ENCODE measurements at places on chromosomes 7 and 10. TPM values are rescaled to one million over a fixed set of nuclear protein-coding genes. Genes with fewer than 3 reads are reported as not detected.

- no peak for DNase-seq
Observed at GRCh38 chr7:74012842-74013249, 15.1 kb upstream of the ELN start.

DNA sequence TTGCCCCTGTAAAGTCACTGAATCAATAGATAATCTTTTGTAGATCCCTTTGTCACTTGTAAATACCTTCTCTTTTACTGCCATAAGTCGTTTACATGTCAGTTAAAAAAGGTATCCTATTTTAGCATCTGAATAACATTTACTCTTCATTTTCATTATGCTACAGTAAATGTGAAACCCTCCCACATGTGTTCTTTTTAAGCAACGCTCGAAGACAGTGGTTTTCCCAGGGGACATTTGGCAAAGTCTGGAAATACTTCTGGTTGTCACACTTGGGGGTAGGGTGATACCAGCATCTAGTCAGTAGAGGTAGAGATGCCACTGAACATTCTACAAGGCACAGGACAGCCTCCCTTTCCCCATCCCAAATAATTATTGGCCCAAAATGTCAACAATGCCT, 23.7 kb downstream of the ATAD1 start:
- DNase-seq: no peak

GRCh38 chr7:45704683-45705016, 130.5 kb downstream of the ADCY1 start:
- DNase-seq: no peak

- no peak for DNase-seq
Observed at GRCh38 chr7:27303026-27303425, 60.4 kb downstream of the EVX1 start.

DNA sequence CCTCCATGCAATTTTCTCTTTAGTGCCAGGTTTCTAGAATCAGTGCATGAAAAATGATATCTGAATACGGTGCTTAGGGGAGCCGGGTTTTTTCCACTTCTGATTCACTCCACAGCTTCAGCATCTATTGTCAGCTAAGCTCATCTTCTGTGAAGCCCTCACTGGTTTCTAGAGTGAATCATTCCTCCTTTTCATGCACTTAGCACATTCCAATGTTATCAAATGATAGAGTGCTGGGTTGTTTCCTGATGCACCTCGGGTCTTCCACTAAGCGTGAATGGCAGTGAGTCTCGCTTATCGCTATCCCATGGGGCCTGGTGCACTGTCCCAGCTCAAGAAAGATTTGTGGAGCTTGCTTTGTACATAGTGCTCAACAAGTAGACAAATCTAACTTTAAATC, 170.9 kb upstream of the RHEB start:
- no peak for DNase-seq

DNA sequence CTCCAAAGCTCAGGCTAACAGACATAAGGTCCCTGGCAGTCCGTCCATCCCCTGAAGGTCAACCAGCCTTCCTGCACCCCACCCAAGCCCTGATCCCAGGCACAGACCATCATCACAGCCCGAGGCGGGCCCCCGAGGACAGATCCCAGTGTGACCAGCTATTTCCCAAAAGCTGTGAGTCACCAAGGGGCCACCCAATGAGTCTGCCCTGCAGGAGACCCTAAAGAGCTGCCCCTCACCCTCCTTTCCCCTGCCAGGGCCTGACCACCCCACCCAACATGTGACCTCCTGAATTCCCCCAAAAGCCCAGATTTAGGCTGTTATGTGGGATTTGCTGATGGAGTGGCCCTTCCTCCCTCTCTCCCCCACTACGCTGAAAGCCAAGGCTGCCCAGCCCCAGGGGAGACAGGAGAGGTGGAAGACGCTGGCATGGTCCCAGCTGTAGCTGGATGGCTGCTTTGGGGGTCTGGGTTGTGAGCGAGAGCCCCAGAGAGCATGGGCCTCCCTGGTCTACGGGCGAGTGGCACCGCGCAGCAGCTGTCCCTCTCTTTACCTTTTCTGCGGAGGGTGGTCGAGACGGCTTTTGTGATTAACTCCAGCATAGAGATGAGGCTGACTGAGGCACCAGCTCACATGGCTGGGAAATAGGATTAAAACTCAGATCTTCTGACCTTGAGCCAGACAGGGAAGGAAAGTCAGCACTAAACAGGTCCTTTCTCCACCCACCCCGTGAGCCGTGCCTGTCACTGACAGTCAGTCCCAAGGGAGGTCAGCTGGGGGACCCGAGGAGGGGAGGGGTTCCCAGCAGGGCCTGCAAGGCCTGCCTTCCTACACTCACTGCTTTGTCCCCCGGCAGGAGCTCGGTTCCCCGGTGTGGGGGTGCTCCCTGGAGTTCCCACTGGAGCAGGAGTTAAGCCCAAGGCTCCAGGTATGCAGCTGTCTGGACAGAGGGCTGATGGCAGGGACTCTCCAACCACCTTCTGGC, 16.7 kb downstream of the ELN start:
- DNase-seq: no peak

DNA sequence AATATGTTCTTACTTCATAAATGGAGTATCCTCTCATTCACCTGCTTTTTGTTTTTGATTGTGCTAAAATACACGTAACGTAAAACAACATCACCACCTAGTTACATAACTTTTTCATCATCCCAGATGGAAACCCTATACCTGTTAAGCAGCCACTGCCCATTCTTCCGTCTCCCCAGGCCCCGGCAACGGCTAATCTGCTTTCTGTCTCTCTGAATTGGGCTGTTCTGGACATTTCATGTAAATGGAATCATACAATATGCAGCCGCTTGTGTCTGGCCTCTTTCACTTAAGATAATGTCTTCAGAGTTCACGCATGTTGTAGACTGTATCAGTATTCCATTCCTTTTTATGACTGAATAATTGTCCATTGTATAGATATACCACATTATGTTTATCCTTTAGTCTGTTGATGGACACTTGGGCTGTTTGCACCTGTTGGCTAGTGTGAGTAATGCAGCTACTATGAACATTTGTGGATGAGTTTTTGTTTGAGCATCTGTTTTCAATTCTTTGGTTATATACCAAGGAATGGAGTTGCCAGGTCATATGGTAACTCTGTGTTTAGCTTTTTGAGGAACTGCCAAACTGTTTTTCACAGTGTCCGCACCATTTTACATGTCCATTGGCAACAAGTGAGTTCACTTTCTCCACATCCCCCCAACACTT, 14.1 kb upstream of the SUN1 start:
- DNase-seq: no peak

DNA sequence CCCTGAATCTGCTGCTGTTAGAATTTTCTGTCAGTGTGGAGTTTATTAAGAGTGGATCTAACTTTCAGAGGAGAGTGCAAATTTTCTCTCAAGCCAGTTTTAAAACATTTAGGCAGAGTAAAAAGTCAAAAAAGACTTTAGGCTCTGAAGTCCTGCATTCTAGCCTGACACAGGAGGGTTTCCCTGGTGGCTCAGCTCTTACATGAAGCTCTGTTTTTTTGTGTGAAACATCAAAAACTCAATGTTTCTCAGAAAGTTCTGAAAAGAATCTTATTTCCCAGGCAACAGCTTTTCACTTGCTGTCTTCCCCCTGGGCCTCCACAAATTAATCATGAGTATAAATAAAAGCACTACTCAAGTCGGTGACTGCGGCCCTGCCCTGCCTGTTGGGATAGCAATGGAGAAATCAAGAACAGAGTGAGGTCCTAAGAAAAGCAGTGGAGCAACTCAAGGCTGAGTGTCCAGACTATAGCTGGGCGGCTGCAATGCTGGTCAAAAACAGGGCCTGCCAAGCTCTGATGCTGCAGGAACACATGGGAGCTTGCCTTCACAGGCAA, 22.3 kb upstream of the WDR11 start:
- no peak for DNase-seq

- DNase-seq: no peak
Observed at GRCh38 chr10:103605359-103606096, 112.0 kb downstream of the NEURL1 start.

DNA sequence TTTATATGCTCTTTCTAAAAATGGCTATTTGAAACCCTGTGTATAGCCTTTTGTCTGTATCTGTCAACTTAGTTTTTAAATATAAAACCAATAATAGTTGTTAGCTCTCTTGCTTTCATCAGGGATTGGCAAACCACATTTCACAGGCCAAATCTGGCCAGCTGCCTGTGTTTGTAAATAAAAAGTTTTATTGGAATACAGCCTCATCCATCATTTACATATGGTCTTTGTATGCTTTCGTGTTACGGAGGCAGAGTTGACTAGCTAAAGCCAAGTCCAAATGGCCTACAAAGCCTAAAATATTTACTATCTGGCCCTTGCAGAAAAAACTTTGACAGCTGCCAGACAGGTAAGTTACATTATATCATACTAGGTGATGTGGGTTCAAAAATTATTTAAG, 235.0 kb downstream of the BICC1 start:
- DNase-seq: no peak

GRCh38 chr10:130025811-130026485, 61.9 kb upstream of the EBF3 start:
- no peak for DNase-seq

GRCh38 chr10:124002391-124003069, 90.9 kb downstream of the CHST15 start:
- DNase-seq: no peak

- DNase-seq: no peak
Observed at GRCh38 chr10:116630020-116630419, 9.3 kb downstream of the PNLIPRP2 start.

DNA sequence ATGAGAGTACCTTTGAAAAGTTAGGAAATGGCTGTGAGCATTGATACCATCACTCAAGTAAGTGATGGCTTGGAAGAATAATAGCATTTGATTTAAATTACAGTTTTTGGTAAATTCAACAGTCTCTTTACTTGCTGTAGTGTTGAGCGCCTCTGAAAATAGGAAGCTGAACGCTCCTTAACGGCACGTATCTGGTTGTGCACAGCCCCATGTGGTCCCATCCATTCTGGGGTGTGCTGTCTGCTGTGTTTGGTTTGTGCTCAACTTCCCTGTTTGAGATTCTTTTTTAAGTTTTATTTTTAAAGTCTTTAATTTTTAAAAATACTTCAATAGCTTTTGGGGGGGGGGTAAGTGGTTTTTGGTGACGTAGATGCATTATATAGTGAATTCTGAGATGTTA, 51.5 kb downstream of the DNAJB6 start:
- DNase-seq: no peak

GRCh38 chr7:135736586-135737305, 8.8 kb upstream of the SLC13A4 start:
- no peak for DNase-seq

DNA sequence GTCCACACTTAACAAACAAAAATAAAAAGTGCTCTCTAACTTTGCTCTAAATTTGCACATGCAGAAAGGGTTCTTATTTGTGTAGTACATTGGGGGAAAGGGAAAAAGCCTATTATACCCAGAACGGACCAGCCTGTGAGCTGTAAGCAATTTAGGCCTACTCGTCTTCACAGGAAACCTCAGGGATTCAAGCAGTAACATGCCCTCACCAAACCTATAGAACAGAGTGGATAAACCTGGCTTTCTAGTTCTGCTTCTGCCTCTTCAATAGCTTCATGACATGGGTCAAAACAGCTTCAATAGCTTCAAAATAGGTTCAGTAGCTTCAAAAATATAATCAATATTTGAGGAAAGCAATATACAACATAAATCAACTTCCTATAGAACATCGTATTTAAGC, 163.7 kb downstream of the ARL4A start:
- DNase-seq: no peak

Gene STEAP2
- 11.8 TPM for polyA plus RNA-seq

Gene TDRD1
- not detected for polyA plus RNA-seq

Gene RHBDD2
- 62.6 TPM for polyA plus RNA-seq

Gene FZD1
- 64.5 TPM for polyA plus RNA-seq

Gene PDZD8
- polyA plus RNA-seq: 38.0 TPM

Gene H2BK1
- polyA plus RNA-seq: not detected

All from right renal pelvis (tissue), 4 donors.